Right lobe of liver (tissue), 6 donors: ENCODE measurements at places on chromosomes 16 and 17.

DNA sequence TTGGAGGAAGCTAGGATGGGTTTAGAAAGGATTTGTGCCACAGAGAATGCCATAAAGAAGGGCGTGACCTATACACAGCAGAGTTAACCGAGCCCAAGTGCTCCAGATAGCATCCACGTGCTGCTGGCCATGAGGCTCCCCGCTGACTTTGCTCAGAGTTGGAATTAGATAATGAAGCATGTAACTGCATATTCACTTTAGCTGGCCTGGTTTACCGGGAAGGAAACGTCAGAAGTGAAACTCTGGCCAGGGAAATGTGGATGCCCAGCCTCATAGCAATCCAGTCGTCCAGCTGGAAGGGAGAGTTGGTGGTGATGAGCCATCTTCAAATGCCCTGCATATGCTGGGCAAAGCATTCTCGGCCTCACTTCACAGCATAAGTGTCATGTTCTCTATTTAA lies 6.1 kb downstream of the KRT35 start:
- DNase-seq: no peak
- no peaks in the 10 kb centered on the region for H3K27me3 ChIP-seq
- no peak overlapping the region for H3K27ac ChIP-seq
- H3K4me3 ChIP-seq: no peak overlapping the region
- H3K36me3 ChIP-seq: no peaks in the 10 kb centered on the region

- H3K27ac ChIP-seq: peak overlapping the region; percentile 75
- H3K4me3 ChIP-seq: no peak overlapping the region
- no peaks in the 10 kb centered on the region for H3K36me3 ChIP-seq
- H3K4me1 ChIP-seq: no peaks in the 10 kb centered on the region
- H3K27me3 ChIP-seq: no peaks in the 10 kb centered on the region
Observed at GRCh38 chr17:79845601-79845949, 6.3 kb upstream of the CBX4 start.

DNA sequence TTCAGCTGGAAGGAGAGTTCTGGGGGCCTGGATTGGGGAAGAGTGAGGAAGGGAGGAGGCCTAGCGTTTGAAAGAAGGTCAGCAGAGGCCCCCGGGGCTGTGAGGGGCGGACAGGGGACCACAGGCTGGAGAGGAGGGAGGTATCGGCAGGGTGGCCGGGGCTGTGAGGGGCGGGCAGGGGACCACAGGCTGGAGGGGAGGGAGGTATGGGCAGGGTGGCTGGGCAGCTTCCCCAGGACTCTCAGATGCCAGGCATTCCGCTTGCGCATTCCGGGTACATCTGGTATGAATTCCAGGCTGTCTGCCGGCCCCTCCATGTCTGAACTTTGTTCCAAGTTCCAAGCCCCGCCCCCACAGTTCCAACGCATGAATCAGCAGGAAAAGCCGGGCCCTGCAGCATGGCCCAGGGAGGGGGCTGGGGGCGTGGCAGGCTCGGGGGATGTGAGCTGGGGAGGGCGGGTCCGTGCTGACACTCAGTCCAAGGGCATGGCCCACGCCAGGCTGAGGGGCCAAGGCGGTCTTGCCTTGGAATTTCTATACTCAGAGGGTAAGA lies 4.3 kb upstream of the TLCD2 start:
- H3K27ac ChIP-seq: peak overlapping the region; percentile 99
- no peaks in the 10 kb centered on the region for H3K4me1 ChIP-seq
- peaks cover 28% of the 10 kb centered on the region for H3K36me3 ChIP-seq
- no peaks in the 10 kb centered on the region for H3K27me3 ChIP-seq

GRCh38 chr16:50744881-50745280 lies 3.0 kb downstream of the CYLD start:
- H3K27me3 ChIP-seq: no peaks in the 10 kb centered on the region
- H3K4me1 ChIP-seq: no peaks in the 10 kb centered on the region
- H3K4me3 ChIP-seq: no peak overlapping the region
- no peak for DNase-seq

DNA sequence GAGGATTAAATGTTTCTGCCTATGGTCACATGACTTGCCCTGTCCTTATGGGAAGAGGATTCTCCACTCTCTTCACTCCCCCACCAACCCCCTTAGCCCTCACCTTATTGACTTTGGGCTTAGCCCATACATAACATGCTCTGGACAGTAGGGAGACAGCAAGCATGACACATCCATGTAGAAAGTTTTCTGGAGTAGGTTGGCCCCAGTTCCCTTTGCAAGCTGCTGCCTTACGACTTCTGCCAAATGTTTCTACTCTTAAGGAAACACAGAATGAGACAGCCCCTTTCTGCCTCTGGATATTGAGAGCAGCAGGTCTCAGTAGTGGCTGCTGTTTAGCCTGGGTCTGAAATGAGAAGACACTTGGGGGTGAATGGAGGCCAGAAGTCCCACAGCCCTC lies 282.2 kb downstream of the MAP2K6 start:
- H3K27ac ChIP-seq: no peak overlapping the region
- no peak for DNase-seq
- no peaks in the 10 kb centered on the region for H3K36me3 ChIP-seq
- no peaks in the 10 kb centered on the region for H3K4me1 ChIP-seq
- H3K4me3 ChIP-seq: no peak overlapping the region

DNA sequence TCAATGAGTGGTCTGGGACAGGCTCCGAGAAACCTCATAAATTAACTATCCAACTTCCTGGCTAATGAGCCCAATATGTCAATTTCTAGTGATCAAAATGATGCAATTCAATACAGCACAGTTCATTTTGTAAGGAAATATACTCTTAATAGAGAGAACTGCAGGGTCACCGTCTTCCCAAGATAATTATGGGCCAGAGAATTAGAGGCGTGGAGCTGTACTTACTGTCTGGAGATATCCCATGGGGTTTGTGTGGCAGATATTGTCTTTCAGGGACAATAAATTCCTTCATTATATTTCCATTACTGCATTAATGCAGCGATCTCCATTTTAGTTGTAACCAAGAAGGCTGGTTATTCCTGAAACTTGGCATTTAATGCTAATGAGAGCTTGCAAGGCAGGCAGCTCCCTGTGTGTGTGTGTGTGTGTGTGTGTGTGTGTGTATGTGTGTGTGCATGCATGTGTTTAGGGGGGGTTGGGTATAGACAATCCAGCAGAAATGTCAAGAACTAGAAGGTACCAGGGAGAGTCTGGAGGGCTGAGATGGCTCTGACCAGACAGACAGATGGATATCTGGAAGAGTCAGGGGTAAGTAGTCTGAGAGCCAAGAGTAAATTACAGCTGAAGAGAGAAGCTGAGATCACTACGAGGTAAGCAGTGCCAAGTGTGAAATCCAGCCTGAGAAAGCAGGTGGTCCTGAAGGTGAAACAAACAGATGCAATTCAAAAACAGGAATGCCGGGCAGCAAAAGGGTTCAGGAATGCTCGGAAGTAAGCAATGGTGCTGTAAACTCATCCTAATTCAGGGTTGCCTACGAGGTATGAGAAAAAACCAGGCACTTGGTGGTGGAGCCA lies 393.0 kb downstream of the CA10 start:
- no peak for DNase-seq
- no peak overlapping the region for H3K4me3 ChIP-seq
- H3K27ac ChIP-seq: no peak overlapping the region
- H3K36me3 ChIP-seq: no peaks in the 10 kb centered on the region

GRCh38 chr16:12260647-12261262 lies 284.2 kb downstream of the SNX29 start:
- no peak for DNase-seq
- H3K27me3 ChIP-seq: no peaks in the 10 kb centered on the region
- H3K27ac ChIP-seq: no peak overlapping the region
- H3K4me1 ChIP-seq: no peaks in the 10 kb centered on the region

DNA sequence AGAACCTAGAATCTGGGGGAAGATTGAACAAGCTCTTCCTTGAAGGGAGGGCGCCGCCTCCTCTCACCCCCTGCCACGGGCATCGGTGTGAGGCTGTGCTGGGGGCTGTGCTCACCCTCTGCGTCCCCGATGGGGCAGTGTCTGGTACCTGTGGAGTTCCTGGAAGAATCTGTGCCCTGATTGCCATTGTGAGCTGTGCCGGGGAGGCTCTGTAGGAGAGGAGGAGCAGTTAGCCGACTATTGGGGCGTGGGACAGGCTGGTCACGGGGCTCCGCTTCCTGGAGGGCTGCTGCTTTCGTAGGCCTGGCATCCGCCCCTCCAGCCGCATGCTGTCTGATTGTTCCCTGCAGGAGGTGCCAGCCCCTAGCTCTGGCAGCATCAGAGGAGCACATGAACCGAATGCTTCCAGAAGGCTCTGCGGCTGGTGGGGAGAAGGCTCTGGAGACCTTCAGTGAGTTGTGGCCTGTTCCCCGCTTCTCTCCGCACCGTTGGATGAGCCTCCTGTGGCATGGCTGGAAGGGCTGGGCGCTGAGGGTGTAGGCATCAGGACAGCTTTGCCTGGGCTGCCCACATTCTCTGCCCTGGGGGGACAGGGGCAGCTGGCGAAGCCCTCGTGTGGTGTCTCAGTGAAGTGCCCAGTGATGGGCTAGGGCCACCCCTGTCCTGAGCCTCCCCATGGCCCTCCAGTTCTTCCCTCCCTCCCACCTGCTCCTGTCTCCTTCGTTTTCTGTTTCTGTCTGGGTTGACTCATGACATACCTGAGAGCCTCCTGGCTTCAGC lies 86.9 kb downstream of the SEC14L1 start:
- DNase-seq: no peak
- no peaks in the 10 kb centered on the region for H3K27me3 ChIP-seq
- H3K4me1 ChIP-seq: no peaks in the 10 kb centered on the region
- no peaks in the 10 kb centered on the region for H3K36me3 ChIP-seq

DNA sequence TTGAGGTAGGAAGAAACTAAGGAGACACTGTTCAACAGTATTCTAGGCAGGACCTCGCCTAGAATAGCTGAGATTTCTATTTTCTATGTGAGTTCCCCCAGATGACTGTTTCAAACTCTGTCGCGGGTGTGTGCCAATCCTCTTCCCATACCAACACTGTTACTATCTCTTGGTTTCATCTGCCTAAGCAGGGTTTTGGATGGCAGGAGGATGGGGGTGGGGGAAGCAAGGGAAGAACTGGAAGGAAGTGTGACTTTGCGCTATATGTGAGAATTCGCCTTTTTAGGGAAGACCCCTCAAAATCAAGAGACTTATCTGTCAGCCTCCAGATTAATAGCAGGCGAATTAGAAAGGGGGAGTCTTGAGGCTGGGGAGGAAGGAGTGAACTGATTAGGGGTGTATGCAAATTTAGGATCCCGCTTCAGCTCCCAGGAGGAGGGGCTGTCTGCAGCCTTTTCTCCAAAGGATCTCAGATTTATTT lies 521 bp upstream of the G6PC3 start:
- H3K4me1 ChIP-seq: peaks cover 31% of the 10 kb centered on the region
- no peaks in the 10 kb centered on the region for H3K27me3 ChIP-seq
- H3K4me3 ChIP-seq: peak overlapping the region; percentile 65
- DNase-seq: peak; percentile 25

DNA sequence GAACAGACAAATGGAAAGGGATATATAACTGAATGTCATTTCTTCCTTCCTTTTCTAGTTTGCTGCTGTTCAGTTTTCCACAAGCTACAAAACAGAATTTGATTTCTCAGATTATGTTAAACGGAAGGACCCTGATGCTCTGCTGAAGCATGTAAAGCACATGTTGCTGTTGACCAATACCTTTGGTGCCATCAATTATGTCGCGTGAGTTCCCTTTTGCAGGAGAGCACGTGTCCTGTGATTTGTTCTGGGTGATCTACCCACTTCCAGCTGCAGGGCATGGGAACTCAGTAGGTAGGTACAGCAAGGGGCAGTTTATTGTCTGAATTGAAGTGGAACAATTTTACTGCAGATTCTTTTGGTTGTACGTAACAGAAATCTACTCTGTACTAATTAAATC lies 8.8 kb downstream of the ITGAL start:
- H3K27ac ChIP-seq: no peak overlapping the region
- H3K4me3 ChIP-seq: no peak overlapping the region
- no peaks in the 10 kb centered on the region for H3K36me3 ChIP-seq
- H3K27me3 ChIP-seq: no peaks in the 10 kb centered on the region

- no peaks in the 10 kb centered on the region for H3K27me3 ChIP-seq
- no peaks in the 10 kb centered on the region for H3K36me3 ChIP-seq
- no peaks in the 10 kb centered on the region for H3K4me1 ChIP-seq
- no peak for DNase-seq
- no peak overlapping the region for H3K4me3 ChIP-seq
- no peak overlapping the region for H3K27ac ChIP-seq
Observed at GRCh38 chr16:61842666-61843065, 193.6 kb downstream of the CDH8 start.

DNA sequence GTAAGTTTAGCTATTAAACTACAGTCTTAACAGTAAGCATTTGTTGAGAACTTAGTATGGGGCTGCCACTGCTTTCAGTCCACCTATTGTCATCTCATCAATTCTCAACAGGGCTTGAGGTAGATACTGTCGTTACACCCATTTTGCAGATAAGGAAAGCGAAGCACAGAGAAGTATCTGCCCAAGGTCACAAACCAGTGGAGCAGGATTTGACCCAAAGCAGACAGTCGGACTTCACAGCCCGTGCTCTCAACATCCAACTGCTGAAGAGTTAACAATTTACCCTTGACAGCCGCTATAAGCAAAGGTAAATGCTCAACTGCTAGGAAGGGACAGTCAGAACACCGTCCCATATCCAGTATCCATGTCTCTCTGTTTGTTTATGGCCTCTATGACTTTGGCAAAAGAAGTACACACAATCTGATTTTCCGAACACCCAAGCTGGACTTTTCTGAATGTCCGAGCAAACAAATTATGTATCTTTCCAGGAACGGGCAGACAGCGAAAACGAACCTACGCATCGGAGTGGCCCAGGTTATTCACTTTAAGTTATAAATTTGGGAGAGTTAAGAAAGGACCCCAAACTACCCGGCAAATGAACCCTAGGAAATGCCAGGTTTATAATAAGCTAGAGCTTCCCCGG lies 1.2 kb downstream of the SIAH1 start:
- DNase-seq: no peak
- peak overlapping the region; percentile 100 for H3K27ac ChIP-seq
- H3K4me1 ChIP-seq: no peaks in the 10 kb centered on the region
- no peaks in the 10 kb centered on the region for H3K36me3 ChIP-seq

DNA sequence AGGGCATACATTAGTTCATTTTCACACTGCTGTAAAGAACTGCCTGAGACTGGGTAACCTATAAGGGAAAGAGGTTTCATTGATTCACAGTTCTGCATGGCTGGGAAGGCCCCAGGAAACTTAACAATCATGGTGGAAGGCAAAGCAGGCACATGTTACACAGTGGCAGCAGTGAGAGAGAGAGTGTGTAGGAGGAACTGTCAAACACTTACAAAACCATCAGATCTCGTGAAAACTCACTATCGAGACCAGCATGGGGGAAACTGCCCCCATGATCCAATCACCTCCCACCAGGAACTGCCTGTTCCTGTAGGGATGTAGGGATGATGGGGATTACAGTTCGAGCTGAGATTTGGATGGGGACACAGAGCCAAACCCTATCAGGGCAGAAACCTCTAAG lies 17.2 kb downstream of the NUBP1 start:
- H3K27ac ChIP-seq: no peak overlapping the region
- no peaks in the 10 kb centered on the region for H3K4me1 ChIP-seq
- no peak for DNase-seq
- H3K4me3 ChIP-seq: no peak overlapping the region

GRCh38 chr16:55710466-55710865 lies 54.7 kb downstream of the SLC6A2 start:
- H3K27me3 ChIP-seq: no peaks in the 10 kb centered on the region
- no peaks in the 10 kb centered on the region for H3K36me3 ChIP-seq
- DNase-seq: no peak
- no peak overlapping the region for H3K27ac ChIP-seq
- no peaks in the 10 kb centered on the region for H3K4me1 ChIP-seq
- no peak overlapping the region for H3K4me3 ChIP-seq

- no peak overlapping the region for H3K4me3 ChIP-seq
- H3K36me3 ChIP-seq: no peaks in the 10 kb centered on the region
- no peak overlapping the region for H3K27ac ChIP-seq
- DNase-seq: no peak
- H3K4me1 ChIP-seq: no peaks in the 10 kb centered on the region
Observed at GRCh38 chr16:27258241-27258734, 10.3 kb downstream of the NSMCE1 start.
